Stimulated activated CD4-positive, alpha-beta T cell treated with anti-CD3 and anti-CD28 coated beads, Interleukin-12 subunit alpha, Interleukin-12 subunit beta, amount 100 ng/mL, for 24 hours (primary cell): ENCODE measurements at places on chromosomes 13 and 19.

DNA sequence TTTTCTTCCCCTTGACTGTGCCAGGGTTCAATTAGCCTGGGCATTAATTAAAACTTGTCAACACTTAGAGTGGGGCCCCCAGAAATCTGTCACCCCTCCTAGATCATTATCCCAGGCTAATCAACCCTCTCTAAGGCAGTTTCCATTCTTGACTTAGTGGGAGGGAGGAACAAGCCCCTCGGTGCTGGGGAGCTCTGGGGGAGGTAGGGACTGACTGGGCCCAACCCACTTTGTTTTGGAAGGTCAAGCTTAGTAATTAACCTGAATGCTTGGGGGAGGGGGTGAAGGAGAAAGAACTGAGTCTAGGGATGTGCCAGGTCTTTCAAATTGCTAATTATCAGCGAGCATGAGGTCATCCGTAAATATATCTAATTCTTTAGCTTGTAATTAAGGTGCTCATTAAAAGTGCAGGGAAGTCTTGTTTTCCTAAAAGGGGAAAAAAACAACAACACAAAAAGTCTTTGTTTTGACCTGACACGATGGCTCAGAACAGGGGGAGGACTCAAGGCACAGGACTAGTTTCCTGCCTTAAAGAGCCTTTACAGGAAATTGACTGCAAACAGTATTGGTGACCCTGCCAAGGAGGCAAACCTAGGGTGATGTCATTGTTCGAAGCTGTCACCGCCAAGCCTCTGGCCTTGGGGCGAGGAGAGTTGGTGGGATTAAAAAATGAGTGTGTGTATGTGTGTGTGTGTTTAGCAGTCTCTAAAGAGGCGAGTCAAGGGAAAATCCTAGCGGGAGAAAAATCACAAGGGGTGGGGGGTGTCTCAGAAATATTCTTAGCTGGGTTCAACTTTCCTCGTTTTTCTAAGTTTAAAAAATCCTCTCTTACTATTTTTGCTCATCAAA lies 19.4 kb downstream of the ACTN4 start:
- no peak for DNase-seq

DNA sequence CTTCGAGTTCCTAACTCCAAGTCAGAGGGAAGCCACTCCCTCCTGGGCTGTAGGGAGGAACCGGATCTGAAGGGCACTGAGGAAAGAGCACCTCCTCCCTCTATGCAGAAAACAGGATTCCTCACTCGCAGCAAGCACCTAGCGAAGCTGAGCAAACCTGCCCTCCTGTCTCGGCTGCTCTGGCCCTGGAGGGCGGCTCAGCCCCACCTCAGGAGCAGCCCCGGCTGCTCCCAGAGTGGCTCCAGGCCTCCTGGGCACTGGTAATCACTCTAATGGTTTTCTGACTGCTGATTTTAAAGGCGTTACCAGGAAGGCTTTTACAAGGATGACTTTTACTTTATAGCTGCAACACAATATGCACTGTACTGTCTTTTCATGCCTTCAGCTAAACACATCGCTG lies 312.5 kb downstream of the TEX29 start:
- no peak for DNase-seq

DNA sequence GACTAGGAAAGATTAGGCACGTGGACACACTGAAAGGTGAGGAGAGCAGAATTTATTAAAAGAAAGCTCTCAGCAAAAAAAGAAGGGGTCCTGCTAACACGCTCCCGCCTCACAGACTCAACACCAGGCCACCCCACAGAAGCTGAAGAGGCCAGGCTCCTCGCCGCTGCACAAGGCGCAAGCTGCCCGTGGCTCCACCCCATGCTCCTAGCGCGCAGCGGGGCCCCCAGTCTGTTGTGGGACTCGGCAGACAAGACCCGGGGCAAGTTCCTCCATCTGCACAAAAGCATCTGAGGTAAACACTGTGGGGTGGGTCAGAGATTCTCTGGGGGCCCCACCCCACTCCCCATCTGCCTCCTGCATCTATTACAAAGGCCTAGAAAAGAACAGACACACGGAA lies 1462.4 kb downstream of the EFNB2 start:
- no peak for DNase-seq

DNA sequence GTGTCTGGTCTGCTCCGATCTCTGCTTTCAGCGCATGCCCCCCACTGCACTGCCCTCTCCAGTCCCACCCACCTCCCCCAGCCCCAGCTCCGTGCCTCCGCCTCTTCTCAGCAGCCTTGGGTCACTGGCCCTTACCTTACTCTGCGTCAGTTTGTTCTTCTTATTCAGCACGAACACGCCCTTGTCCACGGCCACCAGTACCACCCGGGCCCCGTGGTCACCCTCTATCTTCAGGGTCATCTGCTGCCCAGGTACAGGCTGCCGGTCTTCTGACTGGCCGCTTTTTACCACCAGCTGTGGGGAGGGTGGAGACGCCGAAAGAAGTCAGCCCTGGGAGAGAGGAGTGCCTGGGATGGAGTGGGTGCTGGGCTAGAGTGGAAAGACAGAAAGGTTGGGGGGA lies 10.9 kb downstream of the C3 start:
- no peak for DNase-seq

DNA sequence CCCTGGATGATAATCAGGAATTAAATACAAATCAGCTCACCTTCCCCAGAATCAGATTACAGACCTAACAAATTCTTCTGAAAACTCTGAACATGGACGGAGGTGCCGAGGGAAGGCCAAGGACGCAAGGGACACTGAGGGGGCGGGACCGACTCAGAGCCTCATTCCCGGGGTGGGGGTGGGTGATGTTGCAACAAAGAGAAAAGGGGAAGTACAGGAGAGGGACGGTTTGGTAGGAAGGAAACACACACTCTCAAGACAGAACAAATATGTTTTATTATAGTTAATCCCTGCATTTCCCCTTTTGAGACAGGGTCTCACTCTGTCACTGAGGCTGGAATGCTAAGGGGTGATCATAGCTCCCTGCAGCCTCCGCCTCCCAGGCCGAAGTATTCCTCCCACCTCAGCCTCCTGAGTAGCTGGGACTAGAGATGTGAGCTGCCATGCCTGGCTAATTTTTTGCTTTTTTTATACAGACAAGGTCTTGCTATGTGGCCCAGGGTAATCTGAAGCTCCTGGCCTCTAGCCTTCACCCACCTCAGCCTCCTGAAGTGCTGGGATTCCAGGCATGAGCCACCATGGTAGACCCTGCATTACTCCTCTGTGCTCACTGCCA lies 786 bp upstream of the LILRA2 start:
- no peak for DNase-seq

DNA sequence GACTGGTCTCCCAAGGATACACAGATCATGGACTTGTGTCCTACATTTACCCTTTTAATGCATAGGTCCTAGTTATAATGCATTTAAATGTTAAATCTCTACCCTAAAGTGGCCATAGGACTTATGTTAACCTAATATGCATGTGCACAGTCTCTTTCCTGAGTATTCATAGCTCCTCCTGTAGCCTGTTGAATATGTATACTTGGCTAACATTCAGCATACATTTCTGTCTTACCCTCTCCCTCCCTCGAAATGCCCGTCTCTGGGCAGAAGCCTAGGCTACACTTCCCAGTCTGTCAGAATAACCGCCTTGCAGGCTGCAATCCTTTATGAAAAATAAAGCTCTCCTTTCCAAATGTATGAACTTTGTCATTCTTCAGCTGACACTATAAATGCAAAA lies 13.9 kb downstream of the ZFP82 start:
- DNase-seq, result no peak

GRCh38 chr19:19502281-19502680 lies 13.1 kb downstream of the TSSK6 start:
- DNase-seq, result no peak

DNA sequence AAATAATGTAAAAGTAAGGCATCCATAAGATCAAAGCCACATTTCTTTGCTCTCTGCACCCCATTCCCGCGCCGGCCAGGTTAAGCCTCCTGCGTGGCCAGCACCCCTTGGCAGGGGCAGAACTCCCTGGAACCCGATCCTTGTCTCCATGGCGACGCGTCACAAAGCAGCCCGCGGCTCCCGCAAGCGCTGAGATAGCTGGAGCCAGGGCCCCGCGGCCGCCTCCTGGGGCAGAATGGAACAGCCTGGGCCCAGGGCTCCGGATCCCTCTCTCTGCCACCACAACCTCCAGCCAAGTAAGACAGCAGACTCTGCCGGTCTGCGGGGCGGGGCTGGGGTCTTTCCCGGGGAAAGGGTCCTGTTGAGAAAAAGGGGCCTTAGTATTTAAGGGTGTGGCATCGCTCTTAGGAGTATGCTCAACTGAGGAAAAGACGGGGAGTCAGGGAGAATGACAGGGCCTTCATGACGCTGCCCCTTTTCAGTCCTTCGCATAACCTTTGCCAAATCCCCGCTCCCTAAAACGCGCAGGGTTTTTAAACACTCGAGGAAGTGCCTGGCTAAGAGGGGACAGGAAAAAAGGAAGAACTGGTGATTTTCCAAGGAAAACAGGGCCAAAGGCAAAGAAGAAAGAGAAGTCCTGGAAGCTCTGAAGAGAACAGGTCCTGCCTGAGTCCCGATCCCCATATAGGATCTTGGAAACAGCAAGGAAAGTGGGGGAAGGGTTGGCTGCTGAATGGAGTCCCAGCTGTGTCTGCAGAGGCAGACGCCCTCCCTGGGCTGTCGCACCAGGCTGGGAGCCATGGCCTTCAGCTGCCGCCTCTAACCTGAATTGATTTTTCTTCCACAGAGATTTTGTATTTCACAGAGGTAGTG lies at the start of gene TEX26:
TEX26 (plus strand) TSS at position 176 of the 873 bp plus-strand sequence; CDS start at position 236, 60 bp downstream.
- no peak for DNase-seq

DNA sequence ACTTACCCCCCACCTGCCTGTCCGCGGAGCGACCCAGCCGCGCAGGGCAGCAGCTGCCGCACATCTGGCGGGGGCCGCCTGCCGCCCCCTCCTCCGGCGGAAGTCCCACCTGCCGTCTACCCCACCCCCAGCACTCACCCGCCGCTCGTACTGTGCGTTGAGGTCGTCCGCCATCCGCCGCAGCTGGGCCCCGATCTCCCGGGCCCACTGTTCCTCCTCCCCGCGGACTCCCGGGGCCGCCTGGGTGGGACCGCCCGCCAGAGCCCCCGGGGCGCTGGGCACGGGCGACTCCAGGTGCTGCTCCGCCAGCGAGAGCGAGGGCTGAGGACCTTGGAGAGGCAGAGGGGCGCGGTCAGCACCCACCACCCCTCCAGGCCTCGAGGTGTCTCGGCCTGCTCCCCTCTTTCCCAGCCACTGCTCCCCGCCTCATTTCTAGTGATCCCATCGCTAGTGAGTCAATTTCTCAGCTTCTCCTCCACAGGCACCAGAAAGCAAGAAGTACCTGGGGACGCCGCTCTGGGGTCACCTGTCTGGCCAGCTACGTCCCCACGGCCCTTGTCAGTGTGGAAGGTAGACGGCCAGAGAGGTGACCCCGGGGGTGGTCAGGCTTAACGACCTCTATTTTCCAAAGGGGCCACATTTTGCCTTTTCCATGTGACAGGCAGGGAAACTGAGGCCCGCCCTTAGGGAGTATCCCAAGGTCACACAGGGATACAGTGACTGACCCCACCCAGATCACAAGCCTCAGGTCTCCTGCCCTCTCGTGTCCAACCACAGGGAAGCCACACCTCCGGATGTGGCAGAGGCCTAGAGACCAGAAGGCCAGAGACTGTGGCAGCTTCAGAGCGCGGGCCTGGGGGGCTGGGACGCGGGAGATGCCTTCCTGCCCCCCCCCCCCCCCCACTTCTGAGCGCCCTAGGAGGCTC lies 4.3 kb downstream of the BBC3 start:
- no peak for DNase-seq

DNA sequence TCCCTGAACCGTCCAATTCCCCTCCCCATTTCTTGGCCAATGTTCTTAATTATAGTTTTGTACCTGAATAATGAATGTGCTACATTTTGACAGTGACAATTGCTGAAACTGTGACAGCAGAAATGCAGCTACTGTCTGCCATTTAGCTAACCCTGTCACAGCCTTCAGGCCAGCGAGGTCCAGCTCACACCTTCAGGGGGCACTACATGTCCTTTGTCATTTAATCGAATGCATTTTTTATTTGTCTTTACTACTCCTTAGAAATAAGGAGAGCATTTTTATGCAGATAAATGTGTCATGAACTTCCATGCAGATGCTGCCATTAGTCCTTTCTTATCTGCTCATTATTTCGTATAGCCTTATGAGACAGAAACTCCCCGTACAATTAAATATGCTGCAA lies 159.9 kb downstream of the MZT1 start:
- no peak for DNase-seq

- no peak for DNase-seq
Measured at GRCh38 chr19:55442372-55442961, 633 bp downstream of the SHISA7 start.

- no peak for DNase-seq
Measured at GRCh38 chr19:35596366-35596999, 10.5 kb downstream of the PMIS2 start.

DNA sequence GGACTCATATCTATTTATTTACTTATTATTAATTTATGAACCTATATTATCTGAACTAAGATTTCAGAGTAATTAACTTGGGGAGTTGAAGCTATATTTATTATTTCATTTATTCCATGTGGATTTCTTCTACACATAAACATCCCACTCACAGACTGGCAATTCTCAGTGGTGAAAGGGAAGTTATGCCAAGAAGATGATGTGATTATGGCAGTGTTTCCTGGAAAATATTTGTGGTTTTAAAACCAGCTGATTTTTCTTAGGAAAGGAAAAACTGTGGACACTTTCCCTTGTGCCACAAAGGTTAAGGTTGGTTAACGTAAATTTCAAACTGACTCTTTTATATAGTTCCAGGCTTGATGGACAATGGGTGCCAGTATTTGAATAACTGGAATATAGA lies 513.1 kb downstream of the SLITRK6 start:
- no peak for DNase-seq

DNA sequence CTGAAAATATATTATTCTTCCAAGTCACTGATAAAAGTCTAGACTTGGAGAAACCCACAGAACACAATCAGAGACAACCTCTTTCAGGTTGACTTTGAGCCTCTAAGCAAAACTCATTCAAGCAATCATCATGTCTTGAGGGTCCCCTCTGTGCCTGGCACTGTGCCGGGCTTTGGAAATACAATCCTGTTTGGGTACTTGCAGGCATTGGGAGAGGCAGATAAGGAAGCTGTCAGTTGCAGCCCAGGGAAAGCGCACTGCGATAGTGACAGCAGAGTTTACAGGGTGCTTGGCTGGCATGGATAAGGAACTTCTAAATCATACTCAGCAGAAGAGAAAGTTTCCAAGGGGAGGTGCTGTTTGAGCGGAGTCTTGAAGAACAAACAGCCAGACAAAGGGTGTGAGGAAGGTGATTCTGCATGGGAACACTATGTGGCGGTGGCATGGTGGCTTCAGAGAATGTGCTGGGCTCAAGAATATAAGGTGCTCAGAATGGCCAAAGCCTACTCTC lies 9.1 kb downstream of the SERP2 start:
- DNase-seq, result no peak

DNA sequence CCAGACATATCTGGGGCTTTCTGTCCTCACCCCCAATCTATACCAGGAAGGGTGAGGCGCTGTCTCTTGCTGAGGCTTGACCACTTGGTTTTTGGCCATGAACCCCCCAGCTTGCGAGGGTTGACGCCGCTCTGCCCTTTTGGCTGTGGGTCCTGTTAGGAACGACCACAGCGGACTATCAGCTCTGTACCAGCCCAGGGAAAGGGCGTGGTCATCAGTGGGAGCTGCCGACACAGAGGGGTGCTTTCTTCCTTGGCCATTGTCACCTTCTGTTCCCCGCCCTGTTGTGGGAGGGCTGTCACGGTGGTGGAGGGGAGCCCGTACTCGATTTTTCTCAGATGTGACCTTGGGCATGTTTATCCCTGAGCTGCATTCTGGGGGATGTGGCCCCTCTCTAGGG lies 5.7 kb downstream of the DCAF15 start:
- no peak for DNase-seq
